Activated T-cell treated with anti-CD3 and anti-CD28 coated beads for 4 hours (primary cell): ENCODE measurements at places on chromosomes 5 and 9.

- no peak for DNase-seq
These were observed 143.3 kb upstream of the ADAMTSL1 start for GRCh38 chr9:18330401-18331309.

GRCh38 chr9:69919461-69920061 lies 98.9 kb downstream of the CFAP95 start:
- no peak for DNase-seq

- no peak for DNase-seq
These were observed 506.9 kb downstream of the TLE1 start for GRCh38 chr9:81182431-81182830.

- no peak for DNase-seq
These were observed 938.1 kb downstream of the EFNA5 start for GRCh38 chr5:106732624-106733023.

DNA sequence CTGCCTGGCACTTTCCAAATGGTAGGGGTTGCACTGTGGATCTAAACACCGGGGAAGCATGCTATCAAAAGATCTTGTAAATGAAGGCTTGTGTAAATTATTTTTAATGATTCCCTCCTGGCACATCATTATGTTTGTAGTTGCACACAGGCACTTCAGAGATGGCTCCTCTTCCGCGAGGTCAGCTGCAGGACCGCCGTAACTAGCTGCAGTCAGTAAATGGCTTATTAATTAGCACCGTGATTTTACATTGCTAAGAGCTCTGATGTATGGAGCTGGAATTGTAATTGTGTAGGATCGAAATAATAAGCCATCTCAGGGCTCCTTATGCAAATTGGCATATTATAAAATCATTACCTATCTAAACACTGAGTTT lies 397.6 kb upstream of the IRX1 start:
- no peak for DNase-seq

DNA sequence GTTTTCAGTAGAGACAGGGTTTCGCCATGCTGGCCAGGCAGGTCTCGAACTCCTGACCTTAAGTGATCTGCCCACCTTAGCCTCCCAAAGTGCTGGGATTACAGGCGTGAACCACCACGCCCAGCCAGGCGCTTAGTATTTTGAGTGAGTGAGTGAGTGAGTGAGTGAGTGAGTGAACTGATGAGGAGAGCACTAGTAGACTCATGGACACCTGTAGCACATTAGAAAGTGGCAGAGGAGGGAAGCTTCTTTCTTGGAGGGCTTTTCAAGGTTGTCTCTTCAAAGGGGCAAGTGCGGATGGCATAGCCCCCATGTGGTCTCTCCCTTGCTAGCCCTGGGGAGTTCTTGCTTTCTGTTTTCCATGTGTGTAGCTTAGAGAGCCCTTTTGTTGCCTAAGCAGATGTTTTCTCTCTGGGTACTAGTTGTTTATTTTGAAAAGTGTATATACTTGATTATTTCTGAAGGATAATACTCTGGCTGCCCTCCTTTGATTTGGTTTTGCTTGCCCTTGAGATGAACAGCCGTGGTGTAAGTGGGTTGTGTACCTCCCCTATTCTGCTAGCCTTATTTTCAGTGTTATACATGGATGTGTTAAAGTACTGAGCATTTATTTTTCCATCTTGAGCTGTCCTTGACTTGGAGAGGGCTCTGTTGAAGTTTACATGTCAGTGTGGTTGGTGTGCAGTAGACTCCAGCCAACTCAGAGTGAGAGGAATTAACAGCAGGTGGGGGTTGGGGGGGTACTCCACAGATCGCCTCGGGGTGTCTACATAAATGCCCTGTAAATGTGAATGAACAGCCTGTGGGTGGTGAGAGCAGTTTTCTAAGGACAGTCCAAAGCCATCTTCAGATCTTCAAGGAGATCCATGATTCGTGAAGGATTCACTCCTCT lies 35.5 kb downstream of the PRRC2B start:
- no peak for DNase-seq

GRCh38 chr5:132026516-132027008 lies 15.1 kb upstream of the ACSL6 start:
- DNase-seq = no peak

- DNase-seq = no peak
These were observed 125.4 kb upstream of the VLDLR start for GRCh38 chr9:2496169-2496568.

DNA sequence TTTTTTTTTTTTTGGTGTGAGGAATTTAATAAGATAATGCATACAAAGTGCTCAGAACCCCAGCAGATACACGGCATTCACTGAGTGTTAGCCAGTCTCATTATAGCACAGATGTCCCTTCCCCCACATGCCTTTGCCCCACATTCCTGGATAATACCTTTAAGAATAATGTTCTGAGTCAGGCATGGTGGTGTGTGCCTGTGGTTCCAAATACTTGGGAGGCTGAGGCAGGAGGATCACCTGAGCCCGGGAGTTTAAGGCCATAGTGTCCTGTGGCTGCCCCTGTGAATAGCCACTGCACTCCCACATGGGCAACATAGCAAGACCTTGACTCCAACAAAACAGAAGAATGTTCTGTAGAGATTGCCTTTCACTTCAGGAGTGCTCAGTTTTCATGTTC lies 24.2 kb upstream of the ANKRD18A start:
- DNase-seq = no peak

DNA sequence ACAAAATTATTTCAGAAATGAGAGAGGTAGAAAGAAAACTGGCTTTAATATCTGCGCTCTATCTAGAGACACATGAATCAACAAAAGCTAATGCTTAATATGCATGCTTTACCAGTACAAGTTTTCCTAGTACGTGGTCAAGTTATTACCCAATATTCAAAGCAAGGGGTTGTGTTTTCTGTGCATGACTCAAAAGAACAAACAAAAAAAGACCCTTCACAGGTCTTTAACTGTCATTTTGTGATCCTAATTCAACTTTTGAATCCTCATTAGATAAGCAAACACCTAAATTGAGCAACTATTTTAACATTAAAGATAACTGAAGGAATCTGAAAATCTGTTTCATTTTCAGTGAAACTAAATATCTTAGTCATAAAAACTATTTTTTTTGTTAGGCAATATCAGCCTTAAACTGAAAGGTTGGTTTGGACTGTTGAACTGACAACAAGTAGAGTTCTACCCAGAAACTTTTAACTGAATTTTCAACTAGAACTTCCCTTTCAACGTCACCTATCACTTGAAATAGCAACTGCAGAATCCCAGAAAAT lies 12.5 kb downstream of the ST8SIA4 start:
- DNase-seq = no peak

DNA sequence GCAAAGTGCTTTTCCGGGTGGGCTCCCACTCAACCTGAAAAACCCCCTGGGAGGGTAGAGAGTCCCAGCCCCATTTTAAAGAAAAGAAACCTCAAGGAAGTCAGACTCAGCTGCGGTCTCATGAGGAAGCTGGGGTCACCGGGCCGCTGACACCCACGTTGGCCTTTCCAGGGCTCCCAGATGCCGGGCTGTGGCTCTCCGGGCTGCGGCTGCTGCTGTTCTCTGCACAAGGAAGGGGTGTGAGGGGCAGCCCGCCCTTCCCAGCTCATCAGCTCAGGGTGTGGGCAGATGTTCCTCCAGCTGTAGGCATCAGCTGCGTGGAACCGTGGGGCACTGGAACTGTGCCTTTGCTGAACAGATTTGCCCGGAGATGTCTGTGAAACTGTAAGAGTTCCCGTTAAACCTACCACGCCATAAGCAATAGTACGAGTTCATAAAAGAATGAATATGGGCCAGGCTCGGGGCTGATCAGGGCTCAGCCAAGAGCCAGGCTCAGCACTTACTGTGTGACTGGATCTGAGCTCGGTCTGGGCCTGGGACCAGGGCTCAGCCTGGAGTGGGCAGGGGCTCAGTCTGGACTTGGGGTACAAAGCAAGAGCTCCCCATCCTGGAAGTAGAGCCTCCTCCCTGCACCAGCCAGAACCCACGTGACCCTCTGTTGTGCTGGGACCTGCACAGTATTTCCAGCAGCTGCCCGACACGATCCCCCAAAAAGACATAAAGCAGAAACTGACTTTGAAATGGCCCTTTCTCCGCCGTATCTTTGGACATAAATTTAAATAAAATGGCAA lies 130.2 kb upstream of the PPP1R26 start:
- DNase-seq = no peak

- DNase-seq = no peak
These were observed 469.3 kb upstream of the DMAC1 start for GRCh38 chr9:8268881-8269280.

DNA sequence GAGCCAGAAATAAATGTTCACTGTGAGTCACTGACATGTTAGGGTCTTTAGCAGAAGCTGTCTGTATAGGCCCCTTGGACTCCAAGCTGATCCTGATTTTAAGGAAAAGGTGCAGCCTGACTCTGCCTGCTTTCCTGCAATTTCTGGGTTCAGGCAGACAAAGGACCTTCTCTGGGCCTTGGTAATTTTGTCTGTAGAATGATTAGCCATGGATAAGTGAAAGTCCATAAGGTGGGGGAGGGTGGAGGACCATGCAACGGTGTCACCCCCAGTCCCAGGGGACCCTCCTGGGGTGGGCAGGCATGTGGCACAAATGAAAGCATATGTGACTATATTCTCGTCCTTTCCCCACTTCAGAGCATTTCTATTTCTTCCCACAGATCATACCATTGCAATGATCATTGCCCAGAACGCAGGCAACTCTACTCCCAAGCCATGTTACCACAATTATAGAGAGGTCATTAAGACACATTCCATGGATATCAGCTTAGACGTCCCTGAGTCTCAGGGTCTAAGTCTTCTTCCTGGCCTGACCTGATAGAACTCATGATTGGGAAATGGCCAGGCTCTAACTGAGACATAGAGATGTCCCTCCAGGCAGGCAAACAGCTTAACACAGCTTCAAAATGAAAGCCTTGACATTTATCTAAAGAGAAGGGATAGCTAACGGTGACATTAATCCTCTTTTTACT lies 157.9 kb upstream of the ALDH1B1 start:
- DNase-seq = no peak

DNA sequence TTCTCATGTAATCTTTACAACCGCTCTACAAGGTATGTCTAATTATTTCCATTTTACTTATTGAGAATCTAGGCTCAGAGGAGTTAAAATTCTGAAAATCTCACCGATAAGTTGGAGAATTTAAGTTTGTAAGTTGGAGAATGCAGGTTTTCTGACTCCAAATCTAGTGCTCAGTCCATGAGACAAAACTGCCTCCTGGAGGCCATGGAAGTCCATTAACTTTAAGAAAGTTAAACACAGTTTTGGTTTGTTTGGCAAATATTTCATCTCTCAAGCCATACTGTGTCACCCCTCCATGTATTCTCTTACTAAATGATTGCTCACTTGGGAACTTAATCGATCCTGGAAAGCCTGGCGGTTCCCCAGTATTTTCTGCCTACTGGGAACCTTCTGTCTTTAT lies 52.6 kb downstream of the INIP start:
- DNase-seq = no peak
